Activated naive CD4-positive, alpha-beta T cell treated with anti-CD3 and anti-CD28 coated beads for 36 hours (primary cell): ENCODE measurements at places on chromosomes 7 and 10.

- H3K4me3 ChIP-seq = no peak overlapping the region
- no peak overlapping the region for H3K27ac ChIP-seq
- no peak for DNase-seq
- H3K4me1 ChIP-seq = no peaks in the 10 kb centered on the region
These were observed 30.6 kb downstream of the CDCA7L start for GRCh38 chr7:21915140-21915539.

DNA sequence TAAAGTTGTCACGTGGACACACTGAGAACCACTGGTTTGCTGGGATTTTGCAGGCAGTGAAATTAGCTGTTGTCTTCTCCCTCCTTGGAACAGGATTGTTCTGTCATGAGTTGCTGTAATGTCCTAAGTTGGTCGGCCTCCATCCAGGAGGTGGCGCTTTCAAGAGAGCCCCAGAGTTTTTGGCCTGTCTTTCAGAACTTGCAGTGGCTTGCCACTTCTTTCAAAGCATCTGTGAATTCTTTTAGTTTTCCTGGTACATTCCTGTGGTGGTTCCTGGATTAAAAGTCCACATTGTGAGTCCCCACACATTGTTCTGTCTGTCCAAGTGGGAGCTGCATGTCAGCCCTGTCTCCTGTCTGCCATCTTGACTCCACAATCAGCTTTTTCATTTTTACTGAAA is 133.8 kb downstream of the PON1 start:
- no peaks in the 10 kb centered on the region for H3K36me3 ChIP-seq
- H3K27ac ChIP-seq = no peak overlapping the region
- no peaks in the 10 kb centered on the region for H3K4me1 ChIP-seq
- no peaks in the 10 kb centered on the region for H3K27me3 ChIP-seq
- no peak for DNase-seq

DNA sequence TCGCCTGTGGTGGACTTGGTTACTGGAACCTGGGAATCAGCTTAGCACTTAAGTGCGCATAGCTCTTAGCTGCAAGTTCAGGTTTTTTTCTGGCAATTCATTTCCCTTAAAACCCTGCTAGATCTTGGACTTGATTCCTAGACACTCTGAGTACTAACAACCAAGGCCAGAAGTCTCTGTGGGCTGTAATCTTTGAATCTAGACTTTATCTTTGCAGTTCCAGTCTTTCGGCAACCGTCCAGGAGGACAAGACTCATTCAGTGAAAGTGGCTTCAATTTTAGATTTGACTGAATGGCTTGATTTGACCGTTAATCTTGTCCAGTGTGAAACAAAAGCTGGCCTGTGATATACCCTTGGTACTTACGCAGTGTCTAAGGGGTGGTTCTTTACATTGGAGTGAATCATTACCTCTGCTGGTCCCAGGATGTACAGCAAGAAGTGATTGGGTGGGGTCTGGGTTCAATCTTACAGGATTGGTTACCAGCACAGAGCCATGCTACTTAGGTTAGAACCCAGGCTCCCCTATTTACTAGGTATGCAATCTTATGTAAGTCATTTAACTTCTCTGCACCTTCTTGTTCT is 16.4 kb downstream of the PTTG1IP2 start:
- H3K36me3 ChIP-seq = no peaks in the 10 kb centered on the region
- no peak for DNase-seq
- peaks cover 6% of the 10 kb centered on the region for H3K27me3 ChIP-seq
- H3K27ac ChIP-seq = no peak overlapping the region
- H3K4me1 ChIP-seq = no peaks in the 10 kb centered on the region

DNA sequence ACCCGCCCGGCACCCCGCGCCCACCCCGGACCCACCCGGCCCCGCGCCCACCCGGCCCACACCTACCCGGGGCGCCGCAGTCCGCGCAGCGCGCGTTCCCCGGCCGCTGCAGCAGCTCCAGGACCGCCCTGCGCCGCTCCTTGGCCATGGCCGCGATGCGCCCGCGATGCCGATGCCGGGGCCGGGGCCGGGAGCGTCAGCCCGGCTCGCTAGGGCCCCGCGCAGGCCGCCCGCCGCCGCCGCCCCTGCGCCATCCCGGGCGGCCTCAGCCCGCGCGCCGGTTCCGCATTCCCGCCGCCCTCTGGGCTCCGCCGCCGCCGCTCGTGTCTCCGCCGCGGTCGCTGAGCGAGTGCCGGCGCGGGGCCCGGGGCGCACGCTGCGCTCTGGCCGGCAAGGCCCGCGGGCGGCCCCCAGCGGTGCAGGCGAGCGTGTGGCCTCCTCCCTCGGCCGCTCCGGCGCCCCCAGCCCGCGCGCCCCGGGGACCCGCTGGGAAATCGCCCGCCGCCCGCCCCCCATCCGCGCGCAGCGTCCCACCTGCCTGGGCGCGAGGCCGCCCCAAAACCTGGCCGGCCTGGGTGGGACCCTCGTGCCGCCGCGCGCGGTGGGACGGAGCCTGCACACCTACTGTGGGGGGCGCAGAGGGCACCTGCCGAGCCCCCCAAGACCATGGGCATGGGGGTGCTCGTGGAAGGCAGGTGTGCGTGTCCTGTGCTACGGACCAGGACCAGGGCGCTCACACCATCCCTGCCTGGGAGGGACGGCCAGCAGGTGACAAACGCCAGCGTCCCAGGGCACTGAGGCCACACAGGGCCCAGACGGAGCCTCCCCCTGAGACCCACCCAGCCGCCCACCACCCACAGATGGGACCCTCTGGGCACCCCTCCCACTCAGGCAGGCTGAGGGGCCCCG is at the start of gene ADAP1:
TSS of gene ADAP1 (minus strand) at position 351 of the 909 bp plus-strand sequence. CDS start at position 148, 203 bp downstream.
- H3K4me1 ChIP-seq = no peaks in the 10 kb centered on the region
- peak; percentile 54 for DNase-seq
- peak within 1 kb of the TSS; percentile 49 for H3K4me3 ChIP-seq
- peaks cover 7% of the 10 kb centered on the region for H3K27me3 ChIP-seq
- H3K27ac ChIP-seq = no peak within 1 kb of the TSS

GRCh38 chr10:76291175-76291574 is 859.8 kb downstream of the LRMDA start:
- no peaks in the 10 kb centered on the region for H3K27me3 ChIP-seq
- H3K4me3 ChIP-seq = no peak overlapping the region
- no peaks in the 10 kb centered on the region for H3K4me1 ChIP-seq
- H3K36me3 ChIP-seq = no peaks in the 10 kb centered on the region
- H3K27ac ChIP-seq = no peak overlapping the region

- peaks cover 76% of the 10 kb centered on the region for H3K4me1 ChIP-seq
- DNase-seq = peak; percentile 60
- H3K36me3 ChIP-seq = peaks cover 31% of the 10 kb centered on the region
- peaks cover 5% of the 10 kb centered on the region for H3K27me3 ChIP-seq
- peak overlapping the region; percentile 98 for H3K4me3 ChIP-seq
These were observed 26.5 kb downstream of the DNAJB12 start for GRCh38 chr10:72328045-72328828.

DNA sequence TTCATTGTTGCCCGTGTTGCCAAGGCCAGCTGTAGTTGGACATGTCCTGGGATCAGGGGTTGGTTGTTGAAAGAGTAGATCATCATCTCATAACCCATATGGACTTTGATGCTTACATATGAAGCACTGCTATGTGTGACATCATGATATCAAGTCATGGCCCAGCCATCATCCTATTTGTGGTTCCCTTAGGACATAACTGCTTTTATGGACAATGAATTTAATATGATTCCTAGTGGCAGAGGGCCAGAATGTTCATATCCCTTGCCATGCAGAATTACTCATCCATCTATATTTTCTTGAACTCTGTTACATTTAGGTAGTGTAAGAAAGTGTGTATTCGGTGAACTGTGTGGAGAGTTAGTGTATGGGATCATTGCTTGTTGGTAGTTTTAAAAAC is 343.9 kb upstream of the LRGUK start:
- H3K36me3 ChIP-seq = peaks cover 13% of the 10 kb centered on the region
- H3K4me3 ChIP-seq = no peak overlapping the region
- no peak overlapping the region for H3K27ac ChIP-seq
- H3K27me3 ChIP-seq = no peaks in the 10 kb centered on the region
- DNase-seq = no peak

DNA sequence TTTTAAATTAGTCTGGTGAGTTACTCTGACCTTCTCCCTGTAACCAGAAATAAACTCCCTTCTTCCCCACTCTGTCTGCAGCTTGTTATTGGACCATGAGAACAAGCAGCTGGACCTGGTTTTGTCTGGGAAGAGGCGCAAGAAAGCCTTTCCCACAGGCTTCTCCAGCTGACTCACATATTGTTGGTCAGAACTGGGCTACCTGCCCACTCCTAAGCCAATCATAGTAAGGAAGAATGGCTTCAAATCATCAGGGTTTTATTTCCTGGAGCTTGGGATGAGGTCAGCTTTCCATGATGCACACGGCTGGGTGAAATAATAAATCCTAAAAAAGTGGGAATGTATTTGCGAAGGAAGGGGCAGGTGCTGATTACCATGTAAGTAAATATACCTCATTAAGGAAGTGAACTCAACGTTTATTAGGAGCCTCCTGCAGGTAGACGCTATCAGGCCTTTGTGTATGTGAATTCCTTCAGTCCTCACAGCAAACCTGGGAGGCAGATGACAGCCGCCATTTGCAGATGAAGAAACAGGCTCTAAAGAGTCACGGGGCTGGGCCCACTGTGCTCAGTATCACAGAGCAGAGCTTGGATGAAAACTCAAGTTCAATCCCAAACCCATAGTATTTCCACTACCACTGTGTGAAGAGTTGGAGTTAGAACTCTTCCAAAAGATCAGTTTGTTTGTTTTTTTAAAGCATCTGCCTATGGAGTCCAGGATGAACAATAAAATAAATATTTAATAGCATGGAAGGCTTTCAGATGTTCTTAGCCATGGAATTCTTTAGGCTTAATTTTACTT is 32.8 kb downstream of the IL15RA start:
- H3K27me3 ChIP-seq = no peaks in the 10 kb centered on the region
- peaks cover 10% of the 10 kb centered on the region for H3K4me1 ChIP-seq
- no peak for DNase-seq

- H3K4me3 ChIP-seq = no peak overlapping the region
- no peak overlapping the region for H3K27ac ChIP-seq
- no peaks in the 10 kb centered on the region for H3K36me3 ChIP-seq
These were observed 21.8 kb upstream of the PIP4K2A start for GRCh38 chr10:22736134-22736533.

DNA sequence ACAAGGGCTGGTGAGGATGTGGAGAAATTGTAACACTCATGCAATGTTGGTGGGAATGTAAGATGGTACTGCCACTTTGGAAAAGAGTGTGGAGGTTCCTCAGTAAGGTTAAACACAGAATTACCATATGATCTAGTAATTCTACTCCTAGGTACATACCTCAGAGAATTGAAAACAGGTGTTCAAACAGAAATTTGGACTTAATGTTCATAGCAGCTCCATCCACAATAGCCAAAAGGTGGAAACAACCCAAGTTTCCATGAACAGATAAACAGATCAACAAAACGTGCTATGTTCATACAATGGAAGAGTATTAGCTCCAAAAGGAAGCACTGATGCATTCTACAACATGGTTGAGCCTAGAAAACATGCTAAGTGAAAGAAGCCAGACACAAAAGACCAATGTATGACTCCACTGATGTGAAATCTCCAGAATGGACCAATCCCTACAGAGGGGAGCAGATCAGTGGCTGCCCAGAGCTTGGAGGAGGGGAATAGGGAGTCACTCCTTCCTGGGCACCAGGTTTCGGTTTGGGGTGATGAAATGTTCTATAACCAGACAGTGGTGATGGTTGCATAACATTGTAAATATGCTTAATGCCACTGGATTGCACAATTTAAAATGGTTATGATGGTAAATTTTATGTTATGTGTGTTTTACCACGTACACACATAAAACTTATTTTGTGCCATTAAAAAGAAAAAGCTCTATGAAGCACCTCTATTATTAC is 5.7 kb upstream of the WDR86 start:
- no peaks in the 10 kb centered on the region for H3K36me3 ChIP-seq
- peaks cover 39% of the 10 kb centered on the region for H3K4me1 ChIP-seq
- DNase-seq = no peak
- H3K27me3 ChIP-seq = peaks cover 25% of the 10 kb centered on the region
- no peak overlapping the region for H3K27ac ChIP-seq
- H3K4me3 ChIP-seq = no peak overlapping the region

- no peaks in the 10 kb centered on the region for H3K36me3 ChIP-seq
- no peaks in the 10 kb centered on the region for H3K4me1 ChIP-seq
- no peak for DNase-seq
- H3K27me3 ChIP-seq = peaks cover 20% of the 10 kb centered on the region
- no peak overlapping the region for H3K27ac ChIP-seq
- no peak overlapping the region for H3K4me3 ChIP-seq
These were observed 94.1 kb downstream of the GRM8 start for GRCh38 chr7:127158659-127159058.

DNA sequence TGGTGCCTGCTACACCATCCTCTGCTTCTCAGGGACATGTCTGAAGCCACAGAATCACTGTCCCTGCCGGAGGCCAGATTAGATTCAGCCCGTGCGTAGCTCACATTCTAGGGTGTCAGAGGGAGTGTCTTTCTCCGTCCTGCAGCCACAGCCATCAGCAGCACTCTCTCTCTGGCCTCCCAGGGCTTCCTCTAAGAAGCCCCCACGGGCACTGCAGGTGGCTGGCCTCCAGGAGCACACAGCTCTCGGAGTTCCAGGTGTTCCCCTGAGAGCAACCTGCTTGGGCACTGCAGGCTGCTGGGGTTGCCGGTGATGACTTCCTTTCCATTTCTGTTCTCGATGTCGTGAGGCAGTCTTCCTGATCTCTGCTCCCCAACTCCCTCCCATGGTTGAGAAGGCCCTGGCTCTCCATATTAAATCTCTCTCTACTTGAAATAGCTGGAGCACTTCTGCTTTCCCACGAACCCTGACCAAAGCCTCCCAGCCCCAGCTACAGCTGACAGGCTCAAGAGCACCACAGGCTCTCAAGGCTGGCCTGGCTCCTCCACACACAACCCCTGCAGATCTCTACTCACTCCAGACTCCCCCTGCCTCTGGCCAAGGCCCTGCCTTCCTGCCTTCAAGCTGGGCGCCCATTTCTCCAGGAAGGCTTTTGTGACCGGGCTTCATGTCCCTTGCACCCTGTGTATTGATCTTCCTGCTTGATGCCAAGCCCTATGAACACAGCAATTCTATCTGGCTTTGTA is 49.0 kb upstream of the TMEM72 start:
- H3K36me3 ChIP-seq = no peaks in the 10 kb centered on the region
- no peak for DNase-seq
- H3K4me3 ChIP-seq = no peak overlapping the region

DNA sequence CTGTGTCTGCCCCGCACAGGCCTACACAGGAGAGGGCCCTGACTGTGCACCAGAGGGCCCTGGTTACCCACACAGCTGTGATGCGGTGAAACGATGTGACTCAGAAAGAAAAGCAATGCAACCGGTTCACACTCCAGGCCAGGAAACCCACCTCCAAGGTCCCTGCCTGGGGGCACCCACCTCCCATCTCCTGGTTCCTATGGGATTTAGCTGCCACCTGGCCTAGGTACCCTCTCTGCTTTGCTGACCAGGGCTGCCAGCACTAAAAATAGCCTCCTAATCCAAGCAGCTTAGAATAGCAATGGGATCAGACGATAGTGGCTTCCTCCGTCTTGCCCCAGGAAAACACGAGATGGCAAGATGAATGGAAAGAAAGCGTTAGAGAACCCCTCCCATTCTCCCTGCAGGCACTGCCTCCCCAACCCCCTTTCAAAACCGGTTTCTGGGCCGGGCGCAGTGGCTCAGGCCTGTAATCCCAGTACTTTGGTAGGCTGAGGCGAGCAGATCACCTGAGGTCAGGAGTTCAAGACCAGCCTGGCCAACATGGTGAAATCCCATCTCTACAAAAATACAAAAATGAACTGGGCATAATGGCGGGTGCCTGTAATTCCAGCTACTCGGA is 12.4 kb downstream of the RBP3 start:
- H3K4me1 ChIP-seq = no peaks in the 10 kb centered on the region
- no peaks in the 10 kb centered on the region for H3K27me3 ChIP-seq
- H3K36me3 ChIP-seq = no peaks in the 10 kb centered on the region
- no peak for DNase-seq
- H3K27ac ChIP-seq = no peak overlapping the region
- no peak overlapping the region for H3K4me3 ChIP-seq

- peaks cover 33% of the 10 kb centered on the region for H3K4me1 ChIP-seq
- no peak overlapping the region for H3K27ac ChIP-seq
- H3K27me3 ChIP-seq = no peaks in the 10 kb centered on the region
- peak overlapping the region; percentile 76 for H3K4me3 ChIP-seq
These were observed 881 bp upstream of the PCGF5 start for GRCh38 chr10:91219371-91220193.
